Stomach (tissue), 19 donors: ENCODE measurements at places on chromosomes 1 and 21.

DNA sequence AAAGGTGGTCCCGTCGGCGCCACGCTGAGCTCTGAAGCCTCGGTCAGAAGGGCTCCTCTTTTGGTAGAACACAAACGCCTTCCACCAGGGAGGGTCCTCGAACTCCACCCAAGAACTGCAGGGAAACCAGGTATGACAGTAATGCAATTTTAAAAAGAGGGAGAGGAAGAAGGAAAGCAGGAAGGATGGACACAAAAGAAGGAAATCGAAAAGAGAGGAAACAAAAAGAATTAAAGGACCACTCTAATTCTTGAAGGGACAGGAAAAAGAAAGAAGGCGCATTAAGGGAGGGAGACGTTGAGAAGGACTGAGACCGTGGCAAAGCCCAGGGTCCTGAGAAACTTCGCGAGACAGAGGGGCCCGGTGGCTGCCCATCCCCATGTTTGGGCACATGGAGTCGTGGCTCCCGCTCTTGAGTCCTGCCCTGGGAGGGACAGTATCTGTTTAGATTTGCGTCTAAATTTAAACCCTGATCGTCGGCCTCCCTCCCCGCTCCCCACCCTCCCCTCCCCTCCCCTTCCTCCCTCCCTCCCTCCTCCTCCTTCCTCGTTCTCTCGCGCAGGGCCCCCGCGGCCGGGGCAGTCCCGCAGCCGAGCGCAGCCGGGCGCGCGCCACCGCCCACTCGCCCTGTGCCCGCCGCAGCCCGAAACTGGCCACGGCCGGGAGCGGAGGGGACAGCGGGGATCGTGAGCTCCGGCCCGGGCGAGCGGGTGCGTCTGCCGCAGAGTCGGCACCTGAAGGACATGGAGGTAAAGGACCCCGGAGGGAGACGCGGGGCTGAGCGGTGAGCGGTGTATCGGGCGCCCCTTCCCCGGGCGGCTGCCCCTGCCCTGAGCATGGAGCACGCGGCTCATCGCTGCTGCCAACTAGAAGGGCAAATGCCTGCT lies at the start of gene RCSD1:
Gene RCSD1 (plus strand): TSS at position 552 of the 887 bp plus-strand sequence. CDS start 192 bp downstream, at position 744.
- peak; percentile 47 for DNase-seq

DNA sequence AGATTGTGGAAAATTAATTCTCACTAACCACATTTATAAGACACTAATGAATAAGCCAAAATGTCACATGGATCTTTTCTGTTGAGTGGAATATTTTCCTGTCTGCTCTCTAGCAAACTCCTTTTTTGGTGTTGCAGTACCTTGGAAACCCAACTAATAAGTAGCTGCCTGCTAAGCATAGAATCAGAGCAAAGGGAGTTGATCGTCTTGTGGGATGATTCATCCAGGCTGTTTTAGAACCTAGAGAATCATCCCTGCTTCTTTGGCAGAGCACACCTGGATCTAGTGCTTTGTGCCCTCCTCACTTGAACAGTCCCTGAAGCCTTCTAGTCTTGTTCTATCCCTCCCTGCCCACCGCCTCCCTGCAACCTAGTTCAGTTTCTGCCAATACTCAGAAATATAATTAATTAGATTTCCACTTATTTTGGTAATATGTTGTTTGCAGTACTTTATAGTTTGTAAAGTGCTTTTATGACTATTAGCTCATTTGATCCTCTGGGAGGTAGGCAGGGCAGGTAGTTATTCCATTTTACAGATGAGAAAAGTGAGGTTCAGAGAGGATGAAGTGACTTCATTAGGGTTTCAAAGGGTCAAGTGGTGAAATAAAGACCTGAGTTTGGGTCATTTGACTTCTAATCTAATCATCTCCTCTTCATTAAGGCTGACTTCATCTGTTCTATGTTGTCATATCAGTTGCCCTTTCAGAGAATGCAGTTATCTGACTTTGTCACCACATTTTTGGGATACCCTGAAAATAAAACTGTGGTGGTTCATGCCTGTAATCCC lies 2.5 kb downstream of the AGO4 start:
- no peak for DNase-seq

DNA sequence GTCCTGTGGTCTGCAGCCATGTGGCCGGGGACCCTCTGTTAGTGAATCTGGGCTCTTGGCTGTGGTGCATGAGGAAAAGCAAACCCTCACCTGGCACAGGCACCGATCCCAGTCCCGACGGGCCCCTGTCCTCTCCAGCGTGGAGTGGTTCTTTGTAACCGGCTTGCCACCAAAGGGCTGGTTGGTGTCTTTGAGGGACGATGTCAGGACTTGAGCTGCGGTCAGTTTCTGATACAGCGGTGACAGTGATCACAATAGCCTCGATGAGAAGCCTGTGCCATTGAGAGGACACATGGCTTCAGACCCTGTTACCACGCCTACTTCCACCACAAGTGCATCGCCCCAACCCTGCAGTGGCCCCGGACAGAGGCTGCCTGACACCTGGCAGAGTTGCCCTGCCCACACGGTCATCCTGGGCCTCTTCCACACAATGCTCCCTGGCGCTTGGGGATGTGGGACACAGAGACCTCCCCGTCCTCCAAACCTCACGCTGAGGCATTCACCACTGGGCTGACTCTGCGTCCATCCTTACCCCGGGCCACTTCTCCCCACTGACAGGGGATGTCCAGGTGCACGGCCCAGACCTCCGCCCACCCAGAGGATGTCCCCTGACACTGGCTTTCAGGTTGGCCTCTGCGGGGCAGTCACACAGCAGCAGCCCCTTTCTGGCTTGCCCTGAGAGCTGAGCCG lies 18.8 kb upstream of the ACTRT2 start:
- no peak for DNase-seq

GRCh38 chr1:192937128-192937527 lies 122.0 kb downstream of the UCHL5 start:
- DNase-seq, result no peak

DNA sequence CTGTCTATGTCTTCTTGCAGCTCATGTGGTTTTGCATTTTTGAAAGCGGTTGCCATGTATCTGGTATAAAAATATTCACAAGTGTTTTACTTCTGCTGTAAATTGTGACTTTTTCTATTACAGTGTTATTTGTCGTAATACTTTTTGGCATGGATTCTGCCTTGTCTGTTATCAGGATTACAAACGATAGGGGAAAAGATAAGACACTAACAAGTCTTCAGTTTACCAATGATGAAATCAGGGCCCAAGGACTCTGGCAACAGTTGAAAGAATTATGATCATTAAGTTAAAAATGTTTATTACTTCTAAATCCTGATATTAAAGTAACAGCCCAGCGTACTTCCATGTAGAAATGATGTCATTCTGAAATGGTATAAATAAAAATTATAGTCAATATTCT lies 298.8 kb downstream of the KIF26B start:
- DNase-seq, result no peak

GRCh38 chr1:12150456-12151200 lies 16.2 kb upstream of the TNFRSF1B start:
- DNase-seq, result no peak

DNA sequence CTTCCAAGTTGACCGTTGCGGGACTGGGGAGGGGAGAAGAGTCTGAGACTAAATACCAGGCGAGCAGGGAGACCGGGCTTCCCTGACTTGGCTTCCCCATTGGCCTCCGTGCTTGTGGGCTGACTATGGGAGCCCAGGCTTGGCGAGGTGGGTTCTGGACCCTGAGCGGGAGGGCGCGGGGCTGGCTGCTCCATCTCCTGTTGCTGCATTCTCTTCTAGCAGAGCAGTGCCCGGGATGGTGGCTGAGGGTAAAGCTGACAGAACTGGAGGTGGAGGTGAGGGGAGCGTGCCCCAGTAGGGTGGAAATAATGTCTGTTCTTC lies 689 bp downstream of the LGR6 start:
- DNase-seq, result no peak

DNA sequence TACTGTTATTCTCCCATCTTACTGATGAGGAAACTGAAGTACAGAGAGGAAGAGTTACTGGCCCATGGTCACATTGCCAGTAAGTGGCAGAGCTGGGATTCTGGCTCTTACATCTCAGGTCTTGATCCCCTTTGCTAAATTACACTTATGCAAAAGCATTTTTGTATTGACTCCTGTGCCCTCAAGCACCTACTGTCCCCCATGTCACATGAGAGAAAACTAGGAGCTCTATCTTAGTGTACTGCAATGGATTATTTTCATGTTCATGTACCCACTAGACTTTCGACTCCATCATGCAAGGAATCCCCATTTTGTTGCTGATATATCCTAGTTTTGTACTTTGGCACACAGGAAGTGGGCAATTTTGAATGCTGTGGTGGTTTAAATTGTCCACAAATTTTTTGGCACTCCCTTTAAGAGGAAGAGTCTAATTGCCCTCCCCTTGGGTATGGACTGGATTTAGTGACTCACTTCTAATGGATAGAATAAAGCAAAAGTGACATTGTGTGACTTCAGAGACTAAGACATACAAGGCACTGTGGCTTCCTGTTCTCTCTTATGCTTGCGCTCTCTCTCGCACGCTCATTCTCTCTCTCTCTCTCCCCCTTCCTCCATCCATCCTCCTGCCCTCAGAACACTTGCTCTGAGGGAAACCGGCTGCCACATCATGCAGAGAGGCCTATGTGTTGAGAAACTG lies 43.5 kb upstream of the JAK1 start:
- DNase-seq, result no peak

DNA sequence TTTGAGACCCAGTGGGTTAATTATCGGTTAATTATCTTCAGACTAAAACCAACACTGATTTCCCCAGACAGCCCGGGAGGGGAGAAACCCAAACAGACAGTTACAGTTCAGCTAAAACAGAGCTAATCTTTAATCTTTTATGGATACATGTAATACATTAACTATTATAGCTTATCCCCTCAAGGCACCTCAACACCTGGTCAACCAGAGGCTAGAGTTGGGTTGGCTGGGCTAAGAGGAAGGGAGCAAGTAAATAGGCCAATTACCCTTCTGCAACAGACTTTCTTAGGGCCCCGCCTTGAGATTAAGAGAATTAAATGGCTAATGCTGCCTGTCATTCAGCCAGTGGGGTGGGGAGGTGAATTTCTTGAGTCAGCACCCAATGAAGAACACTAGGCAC lies 6.6 kb upstream of the MED18 start:
- DNase-seq, result peak; percentile 77

DNA sequence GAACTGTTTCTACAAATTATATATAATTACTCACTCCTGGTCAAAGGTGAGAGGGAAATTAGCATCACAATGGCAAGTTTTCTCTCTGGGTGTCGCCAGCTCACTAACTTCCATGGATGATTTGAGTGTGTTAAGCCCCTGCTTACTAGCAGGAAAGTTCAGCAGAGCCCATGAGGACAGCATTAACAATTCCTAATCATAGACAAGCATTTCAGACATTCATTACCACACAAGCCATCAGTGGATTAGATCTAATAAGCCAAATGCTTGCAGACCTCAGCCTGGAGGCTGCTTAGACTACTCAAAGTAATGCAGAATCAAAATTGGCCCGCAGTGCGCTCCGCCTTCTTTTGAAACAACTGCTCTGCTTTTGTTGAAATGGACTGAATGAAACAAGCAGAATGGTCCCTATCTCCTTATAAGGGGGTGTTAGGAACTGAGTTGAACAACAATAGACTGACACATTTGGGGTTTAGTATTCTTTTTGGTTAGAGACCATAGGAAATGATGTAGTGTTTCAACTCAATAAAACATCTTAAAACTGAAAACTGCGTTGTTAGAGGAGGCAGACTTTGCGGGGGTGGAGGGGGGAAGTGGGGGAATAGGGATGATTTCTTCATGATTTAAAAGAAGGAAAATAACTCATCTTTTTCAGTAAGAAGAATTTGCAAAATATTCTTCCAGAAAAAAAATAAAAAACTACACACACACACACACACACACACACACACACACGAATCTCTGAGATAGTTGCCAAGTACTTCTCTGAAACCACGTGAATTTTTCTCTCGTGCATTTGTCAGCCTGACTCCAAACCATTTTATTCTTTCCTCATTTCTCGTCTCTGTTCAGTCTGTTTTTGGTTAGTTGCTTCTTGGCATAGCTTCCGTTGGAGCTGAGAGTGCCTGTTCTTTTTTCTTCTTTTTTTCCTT lies 54.6 kb downstream of the GORAB start:
- DNase-seq, result peak; percentile 51

- no peak for DNase-seq
Measured at GRCh38 chr1:220077887-220078286, 11.7 kb downstream of the BPNT1 start.

GRCh38 chr21:42290505-42290904 lies 24.7 kb downstream of the TFF3 start:
- DNase-seq, result no peak

- DNase-seq, result no peak
Measured at GRCh38 chr1:232046451-232047306, 420.1 kb downstream of the DISC1 start.

DNA sequence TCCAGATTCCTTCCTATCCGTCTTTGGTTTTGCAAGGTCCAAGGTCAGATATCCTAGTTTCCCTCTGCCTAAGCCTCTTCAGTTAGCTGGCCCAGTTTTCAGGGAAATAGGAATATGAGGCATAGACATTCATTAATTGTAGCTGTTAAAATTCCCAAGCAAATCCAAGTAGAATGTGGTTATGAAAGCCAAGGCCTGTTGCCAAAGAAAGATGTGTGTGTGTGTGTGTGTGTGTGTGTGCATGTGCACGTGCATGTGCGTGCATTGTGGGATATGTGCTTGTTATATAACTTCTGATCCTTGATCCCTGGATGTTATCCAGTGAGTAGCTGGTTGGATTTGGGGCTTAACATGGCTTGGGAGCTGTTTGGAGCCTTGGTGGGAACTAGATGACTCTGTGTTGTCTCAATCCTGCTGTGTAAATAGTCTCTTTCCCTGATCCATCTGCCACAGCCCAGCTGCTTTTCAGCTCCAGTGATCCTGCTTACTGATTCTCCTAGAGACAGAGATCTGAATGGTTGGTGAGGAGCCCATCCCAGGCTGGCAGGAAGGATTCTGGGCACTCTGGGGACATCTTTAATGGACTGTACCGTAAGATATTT lies 70.6 kb upstream of the GCLM start:
- DNase-seq, result no peak

GRCh38 chr1:178684111-178684510 lies 40.9 kb upstream of the RALGPS2 start:
- no peak for DNase-seq

DNA sequence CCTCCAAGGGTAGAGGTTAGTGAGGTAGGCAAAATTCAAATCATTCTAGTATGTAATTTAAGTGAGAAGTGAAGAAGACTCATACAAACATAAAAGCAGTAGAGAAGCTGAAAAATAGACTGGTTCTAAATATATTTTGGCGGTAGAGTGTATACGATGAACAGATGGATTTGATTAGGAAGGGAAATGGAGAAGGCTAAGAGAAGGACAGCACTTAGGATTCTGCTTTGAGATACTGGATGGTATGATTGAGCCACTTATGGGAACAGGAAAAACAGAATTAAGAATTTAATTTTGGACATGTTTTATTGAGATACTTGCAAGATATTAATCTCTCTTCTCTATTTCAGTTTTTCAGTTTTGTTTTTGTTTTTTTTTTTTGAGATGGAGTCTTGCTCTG lies 60.1 kb downstream of the EPB41 start:
- no peak for DNase-seq

DNA sequence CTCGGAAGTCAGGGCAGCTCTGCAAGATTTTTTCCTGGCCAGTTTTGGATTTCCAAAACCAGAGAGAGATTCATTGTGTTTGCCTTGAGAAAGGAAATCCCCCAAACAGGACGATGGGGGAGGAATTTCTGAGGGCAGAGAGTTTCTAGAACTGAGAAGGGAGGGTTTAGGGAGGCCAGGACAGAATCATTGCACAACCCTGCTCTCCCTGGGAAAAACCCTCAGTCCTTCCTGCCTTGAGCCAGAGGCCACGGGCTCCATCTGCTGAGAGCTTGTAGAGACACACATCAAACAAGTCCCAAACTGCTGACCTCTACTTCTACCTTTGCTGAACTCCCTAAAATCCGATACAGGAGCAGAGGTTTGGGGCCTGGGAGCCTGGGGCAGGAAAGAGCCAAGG lies 99.7 kb downstream of the NMNAT2 start:
- peak; percentile 91 for DNase-seq
